Cardiac muscle cell (in vitro differentiated cells and primary cell): ENCODE measurements at places on chromosomes 16 and 17.

DNA sequence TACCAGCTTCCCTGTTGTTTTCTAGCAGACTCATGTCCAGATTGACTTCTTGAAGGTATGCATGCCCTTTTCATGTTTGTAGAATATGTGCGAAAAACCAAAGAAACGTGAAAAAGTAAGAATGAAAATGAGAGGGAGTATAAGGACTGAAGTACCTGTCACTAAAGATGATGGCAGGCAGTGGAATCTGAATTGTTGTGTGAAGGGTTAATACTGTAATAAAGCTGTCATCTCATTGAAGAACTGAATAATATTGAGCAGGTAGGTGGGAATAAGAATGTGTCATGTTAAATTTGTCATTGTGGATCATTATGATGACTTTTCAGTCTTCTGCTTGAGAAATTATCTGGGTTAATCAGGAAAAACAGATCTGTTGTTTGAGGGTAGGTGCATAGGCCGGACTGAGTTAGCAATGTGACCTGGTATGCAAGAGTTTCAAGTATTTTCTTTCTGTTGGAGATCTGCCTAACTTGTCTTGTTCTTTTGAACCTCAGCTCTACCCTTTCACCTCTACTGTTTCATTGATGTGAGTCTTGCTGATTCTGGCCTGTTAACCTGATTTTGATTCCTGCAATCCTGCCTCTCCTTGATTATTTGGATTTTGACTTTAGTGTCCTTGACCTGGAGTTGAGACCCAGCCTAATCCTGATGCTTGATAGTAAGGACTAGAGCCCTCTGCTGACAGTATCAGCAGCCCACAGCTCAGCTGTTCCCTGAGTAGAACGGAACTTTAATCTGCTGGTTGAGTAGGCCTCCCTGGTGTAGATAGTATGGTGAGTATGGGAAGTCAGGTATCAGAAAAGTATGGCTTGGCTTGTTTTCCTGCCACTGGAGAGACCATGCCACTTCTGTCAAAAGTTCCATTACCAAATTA lies 64.6 kb downstream of the MAP2K4 start:
- DNase-seq: no peak

- DNase-seq: no peak
Observed at GRCh38 chr17:45220079-45220478, 1.6 kb upstream of the FMNL1 start.

DNA sequence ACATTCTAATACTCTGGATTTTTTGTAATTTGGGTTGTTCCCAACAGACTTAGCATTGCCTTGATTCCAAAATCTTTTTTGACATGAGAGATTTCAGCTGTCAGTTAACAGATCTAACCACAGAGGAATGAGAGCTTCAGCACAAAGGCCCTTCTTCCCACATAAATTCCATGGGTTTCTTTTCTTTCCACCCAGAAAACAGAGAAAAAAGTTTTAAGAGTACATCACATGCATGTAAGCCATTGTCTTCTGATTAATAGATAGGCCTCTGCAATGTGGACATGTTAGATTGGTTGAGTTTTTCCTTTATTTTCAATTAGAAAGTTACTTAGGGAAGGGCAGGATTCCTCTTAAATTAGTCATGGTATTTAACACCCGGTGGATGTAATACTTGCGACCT lies 939 bp downstream of the MYH8 start:
- peak; percentile 4 for DNase-seq

GRCh38 chr16:74501484-74502478 lies 80.5 kb upstream of the CLEC18B start:
- DNase-seq: no peak

GRCh38 chr17:56175299-56175955 lies 22.2 kb downstream of the ANKFN1 start:
- DNase-seq: no peak

- DNase-seq: peak; percentile 31
Observed at GRCh38 chr17:27290916-27291598, 2.9 kb upstream of the WSB1 start.

GRCh38 chr16:2155977-2156848 lies 631 bp downstream of the TRAF7 start:
- DNase-seq: peak; percentile 59

DNA sequence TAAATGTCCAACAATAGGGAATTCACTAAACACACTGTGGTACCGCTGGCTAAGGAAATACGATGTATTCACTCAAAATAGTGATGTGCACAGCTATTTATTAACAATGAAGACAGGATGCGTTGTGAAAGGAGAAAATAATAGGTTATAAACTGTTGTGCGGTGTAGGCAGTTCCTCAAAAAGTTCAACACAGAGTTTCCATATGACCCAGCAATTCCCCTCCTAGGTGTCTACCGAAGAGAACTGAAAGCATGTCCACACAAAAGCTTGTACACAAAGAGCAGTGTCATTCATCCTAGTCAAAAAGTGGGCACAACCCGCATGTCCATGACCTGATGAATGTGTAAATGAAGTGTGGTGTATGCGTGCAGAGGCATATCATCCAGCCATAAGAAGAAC lies 1.2 kb upstream of the CES1 start:
- DNase-seq: no peak

DNA sequence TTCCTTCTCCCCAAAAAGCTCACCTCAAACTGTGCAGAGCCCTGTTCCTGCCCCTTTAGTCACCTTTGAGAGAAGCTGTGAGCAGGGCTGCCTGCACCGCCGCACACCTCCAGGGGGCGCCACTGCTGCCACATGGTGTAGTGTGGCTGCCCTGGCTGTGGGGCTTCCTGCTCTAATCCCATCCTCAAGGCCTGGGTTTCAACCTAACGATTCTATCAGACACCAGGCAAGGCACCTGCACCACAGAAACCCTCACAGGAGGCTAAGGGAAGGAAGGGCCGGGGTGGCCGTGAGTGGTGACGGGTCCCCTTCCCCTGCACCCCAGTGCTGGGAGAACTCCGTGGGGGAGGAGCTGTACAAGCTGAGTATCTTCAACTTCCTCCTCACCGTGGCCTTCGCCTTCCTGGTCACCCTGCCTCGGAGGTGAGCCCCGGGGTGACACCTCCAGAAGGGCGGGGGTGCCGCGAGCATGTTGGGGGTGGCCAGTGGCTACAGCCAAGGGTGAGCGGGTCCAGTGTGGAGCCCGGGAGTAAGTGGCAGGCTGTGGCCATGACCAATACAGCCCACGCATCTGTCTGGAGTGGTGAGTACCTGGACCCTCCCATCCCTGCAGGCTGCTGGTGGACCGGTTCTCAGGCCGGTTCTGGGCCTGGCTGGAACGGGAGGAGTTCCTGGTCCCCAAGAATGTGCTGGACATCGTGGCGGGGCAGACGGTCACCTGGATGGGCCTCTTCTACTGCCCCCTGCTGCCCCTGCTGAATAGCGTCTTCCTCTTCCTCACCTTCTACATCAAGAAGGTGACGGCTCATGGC lies 7.0 kb downstream of the TMC8 start:
- DNase-seq: no peak

DNA sequence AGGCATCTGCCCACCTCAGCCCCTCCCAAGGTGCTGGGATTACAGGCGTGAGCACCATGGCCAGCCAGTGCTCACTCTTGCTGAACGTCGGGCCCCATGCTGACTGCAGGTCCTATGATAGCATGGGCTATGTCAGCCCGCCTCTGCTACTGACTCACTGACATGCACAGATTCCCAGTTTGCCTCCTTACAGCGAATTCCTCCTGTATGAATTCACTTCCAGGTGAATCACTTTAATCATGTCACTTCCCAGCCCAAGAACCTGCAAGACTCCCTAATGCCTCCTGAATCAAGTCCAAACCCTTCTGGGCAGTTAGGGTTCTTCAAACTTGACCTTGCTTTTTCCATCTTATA lies 16.1 kb upstream of the UBTF start:
- DNase-seq: no peak

DNA sequence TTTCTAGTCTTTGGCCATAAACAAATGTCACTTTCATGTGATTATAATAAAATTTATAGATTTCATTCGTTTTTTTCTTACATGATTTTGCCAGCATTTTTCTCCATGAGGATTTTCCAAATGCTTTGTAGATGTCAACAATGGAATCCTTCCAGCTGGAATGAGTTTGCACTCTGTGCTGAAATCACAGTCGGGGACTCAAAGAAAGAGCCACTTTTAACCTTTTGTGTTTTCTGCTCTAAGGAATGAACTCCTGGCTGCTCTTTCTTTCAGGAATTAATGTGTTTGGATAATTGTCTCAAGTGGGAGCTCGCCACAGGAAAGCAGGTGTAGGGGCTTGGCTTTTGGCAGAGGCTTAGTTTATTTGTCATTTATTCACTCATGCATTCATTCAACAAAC lies 372.3 kb upstream of the SALL1 start:
- no peak for DNase-seq
